ENCODE measurements at places on chromosomes 3 and 15.

DNA sequence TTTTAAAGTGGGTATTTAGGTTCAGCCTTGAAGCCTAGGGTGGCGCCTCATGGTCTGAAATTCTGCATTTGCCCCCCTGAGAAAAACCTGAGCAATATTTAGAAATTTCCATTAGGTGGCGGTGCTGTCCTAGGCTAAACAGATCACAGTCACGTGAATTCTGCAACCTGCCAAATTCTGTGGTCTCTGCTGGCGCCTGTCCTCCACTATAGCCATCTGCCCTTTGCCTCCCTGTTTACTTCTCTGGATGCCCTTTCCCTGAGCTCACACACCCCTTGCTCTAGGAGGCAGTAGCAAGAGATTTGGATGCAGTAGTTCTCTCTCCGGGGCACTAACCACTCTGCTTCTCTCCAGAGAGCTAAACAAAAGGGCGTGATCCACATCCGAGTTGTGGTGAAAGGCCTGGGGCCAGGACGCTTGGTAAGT is 9.1 kb downstream of the MRPS11 start:
- no peak for DNase-seq

DNA sequence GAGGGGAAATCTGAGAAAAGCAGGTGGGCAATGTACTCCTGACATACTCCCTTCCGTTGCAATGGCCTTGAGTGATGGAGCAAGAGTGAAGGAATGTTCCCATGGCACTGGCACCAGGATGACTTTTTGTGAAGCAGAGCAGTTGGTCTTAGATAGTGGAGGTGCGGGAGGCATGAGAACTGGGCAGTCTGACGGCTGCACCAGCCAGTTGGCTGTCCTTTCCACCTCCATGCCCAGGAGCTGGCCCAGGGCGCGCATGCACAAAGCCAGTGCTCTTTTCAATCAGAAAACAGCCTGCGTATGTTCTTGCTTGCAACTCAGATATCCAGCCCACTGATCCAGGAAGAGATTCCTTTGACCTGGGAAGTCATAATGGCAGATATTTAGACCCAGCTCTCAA is 136.8 kb downstream of the PGPEP1L start:
- DNase-seq, result no peak

- DNase-seq, result no peak
Observed at GRCh38 chr3:170232266-170232665, 10.0 kb downstream of the PRKCI start.

DNA sequence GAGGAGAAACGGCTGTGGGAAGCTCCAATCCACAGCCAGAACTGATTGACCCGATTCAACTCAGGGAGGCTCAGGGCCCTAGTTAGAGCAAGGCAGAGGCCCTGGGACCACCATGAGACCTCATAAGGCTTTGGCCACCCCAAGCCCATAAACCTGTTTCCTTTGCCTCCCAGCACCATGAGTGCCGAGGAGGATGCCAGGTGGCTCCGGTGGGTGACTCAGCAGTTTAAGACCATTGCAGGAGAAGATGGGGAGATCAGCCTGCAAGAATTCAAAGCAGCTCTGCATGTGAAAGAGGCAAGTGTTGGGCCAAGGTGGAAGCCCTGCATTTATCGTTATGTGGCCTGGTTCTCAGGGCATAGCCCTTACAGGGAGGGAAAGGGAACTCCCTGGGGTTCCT is 11.9 kb downstream of the NOX5 start:
- no peak for DNase-seq

DNA sequence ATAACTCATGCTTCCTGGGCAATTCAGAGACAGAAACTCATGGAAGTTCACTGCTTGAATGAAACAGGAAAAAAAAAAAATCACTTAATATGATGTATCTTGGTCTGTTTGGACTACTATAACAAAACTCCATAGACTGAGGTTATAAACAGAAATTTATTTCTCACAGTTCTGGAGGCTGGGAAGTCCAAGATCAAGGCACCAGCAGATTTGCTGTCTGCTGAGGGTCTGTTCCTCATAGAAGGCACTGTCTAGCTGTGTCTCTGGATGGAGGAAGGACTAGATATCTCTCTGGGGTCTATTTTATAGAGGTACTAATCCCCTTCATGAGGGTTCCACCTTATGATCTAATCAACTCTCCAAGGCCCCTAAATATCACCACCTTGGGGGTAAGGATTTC is 119.3 kb downstream of the IGF2BP2 start:
- no peak for DNase-seq

DNA sequence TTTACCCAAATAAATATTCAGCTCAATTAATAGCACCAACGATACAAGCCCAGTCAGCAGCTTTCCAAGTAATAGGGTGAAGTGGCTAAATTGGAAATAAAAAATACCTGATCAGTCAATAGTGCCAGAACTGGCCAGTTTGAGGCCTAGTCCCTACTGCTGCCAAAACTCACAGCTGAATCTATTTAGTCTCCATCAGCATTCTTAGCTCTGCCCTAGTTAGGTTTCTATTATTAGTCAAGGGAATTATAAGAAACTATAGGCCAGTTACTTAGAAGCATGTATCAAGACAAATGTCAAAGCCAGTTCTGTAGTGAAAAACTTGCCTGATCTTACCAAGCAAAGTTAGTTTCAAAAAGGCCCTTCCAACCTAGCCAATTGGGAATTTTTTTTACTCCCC is 146.2 kb upstream of the ZBTB20 start:
- no peak for DNase-seq

DNA sequence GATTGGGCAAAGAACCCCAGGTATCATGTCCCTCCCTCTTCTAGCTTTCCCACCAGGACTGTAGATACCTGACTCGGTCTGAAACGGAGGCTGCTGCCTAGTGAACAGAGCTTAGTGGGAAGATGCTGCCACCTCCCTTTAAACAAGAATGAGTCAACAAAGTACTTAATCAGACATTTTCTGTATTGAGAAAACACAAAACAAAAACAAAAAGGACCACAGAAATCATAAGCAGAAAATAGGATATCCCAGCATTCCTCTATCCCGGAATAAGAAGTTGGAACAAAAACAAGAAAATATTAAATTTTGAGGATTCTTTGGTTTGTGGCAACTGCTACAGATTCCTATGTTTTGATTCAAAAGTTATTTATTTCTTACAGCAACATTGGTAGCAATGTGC is 51.7 kb upstream of the COL8A1 start:
- DNase-seq, result no peak

DNA sequence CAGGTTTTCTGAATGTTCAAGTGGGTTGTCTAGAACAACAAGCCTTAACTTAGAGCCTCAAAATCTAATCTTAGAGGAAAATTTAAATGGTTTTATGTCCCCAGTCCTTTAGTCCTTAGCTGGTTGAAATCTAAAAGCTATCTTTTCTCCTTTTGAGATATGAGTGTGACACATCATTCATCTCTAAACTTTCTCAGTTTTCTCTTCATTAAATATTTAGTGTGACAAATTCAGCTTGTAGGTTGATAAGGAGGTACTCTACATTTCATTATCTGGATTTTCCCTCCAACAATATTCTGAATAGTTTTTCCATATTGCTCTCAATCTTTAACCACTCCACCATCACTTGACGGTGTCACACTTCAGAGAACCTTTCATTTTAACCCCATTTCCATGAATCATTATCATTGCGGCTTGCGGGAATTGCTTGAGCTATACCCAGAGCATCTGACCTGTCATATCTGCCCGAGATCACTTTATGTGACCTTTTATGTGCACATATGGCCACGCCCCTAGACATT is 16.1 kb upstream of the ATP8B4 start:
- no peak for DNase-seq

DNA sequence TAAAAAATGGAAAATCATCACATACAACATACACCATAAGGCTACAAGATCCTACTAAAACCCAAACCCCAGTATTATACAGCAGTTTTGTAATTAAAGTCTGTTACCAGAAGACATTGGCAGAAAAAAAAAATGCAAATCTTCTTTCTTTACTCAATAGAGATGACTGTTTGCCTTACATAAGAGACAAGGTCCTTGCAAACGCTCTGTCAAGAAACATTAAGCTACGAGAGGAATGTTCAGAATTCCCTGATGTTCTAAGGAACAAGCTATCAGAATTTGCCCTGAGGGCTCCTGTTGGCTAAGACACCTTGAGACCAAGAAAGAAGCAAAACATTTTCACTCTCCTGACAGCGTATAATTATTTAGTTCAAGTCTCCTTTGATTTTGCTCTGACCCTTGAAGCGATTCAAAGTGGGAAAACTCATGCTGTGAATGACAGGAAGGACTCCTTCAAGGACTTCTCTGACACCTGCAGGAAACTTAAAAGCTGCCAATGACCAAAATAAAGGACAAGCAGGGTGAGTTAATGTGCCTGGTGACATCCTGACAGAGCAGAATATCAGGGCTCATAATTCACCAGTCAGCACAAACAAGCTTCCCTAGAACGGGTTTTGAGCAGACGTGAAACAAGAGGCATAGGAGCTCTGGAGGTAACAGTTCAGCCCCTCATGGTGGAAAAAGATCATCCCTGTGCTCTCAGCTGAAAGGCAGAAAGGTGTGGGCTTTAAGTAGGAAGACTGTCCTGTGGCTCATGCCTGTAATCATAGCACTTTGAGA is 2.5 kb downstream of the SCAMP2 start:
- no peak for DNase-seq

DNA sequence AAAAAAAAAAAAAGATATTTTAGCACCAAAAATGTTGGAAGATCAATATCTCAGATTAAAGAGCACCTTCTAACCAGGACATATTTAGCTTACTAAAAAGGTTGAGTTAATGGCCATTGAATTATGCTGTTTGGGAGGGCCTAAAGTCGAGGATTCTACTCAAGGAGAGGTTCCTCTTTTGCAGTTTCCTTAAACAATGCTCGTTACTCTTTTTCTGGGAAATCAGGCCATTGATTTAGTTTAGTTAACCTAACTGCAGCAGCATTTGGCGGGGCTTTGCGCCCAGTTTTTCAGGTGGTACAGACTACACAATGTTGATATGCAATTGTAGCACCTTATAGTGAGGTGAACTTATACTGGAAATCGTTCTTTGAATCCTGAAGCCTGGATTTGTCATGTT is 6.8 kb downstream of the ABHD2 start:
- no peak for DNase-seq

- DNase-seq, result no peak
Observed at GRCh38 chr3:134446800-134447199, 39.0 kb downstream of the ANAPC13 start.

- DNase-seq, result no peak
Observed at GRCh38 chr3:30680789-30681648, 74.6 kb downstream of the TGFBR2 start.

DNA sequence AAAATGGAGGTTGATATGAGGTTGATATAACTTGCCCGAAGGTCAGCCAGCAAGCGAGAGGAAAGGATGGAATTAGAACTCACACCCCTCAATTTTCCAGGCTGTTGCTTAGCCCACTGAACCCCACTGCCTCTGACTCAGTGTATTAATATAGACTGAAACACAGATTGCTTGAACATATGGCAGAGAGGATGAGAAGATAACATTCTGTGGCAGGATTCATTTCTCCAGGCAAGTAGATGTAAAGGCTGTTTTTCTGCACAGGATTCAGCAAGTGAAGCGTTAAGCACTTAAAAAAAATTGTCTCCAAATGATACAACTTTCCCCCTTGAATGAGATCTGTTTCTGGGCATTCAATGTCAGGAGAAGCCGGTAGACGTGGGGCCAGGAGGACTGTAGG is 335.2 kb downstream of the GAP43 start:
- no peak for DNase-seq

- no peak for DNase-seq
Observed at GRCh38 chr15:54808321-54808720, 388.4 kb downstream of the RSL24D1 start.

GRCh38 chr3:43644443-43644842 is 22.6 kb upstream of the ANO10 start:
- DNase-seq, result no peak

DNA sequence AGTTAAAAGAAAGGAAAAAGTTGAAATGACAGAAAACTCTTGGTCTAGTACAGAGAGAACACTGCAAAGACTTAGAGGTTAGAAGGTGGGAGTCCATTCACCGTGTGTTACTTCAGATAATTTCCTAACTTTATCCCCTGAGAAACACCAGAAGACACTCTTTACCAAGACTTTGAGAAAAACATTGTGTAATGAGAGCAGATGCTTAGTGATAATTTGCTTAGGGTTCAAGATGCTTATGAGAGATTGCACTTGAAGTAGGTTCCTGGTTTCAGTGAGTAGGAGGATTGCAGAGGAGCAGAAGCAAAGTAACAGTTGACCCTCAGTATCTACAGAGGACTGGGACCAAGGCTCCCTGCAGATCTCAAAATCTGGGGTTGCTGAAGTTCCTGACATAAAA is 594.1 kb downstream of the NR2F2 start:
- DNase-seq, result no peak

Data from stimulated activated CD4-positive, alpha-beta T cell treated with anti-CD3 and anti-CD28 coated beads, Interleukin-15, amount 100 ng/mL, for 1 hour (primary cell).